ENCODE measurements at places on chromosomes 6 and 20.

DNA sequence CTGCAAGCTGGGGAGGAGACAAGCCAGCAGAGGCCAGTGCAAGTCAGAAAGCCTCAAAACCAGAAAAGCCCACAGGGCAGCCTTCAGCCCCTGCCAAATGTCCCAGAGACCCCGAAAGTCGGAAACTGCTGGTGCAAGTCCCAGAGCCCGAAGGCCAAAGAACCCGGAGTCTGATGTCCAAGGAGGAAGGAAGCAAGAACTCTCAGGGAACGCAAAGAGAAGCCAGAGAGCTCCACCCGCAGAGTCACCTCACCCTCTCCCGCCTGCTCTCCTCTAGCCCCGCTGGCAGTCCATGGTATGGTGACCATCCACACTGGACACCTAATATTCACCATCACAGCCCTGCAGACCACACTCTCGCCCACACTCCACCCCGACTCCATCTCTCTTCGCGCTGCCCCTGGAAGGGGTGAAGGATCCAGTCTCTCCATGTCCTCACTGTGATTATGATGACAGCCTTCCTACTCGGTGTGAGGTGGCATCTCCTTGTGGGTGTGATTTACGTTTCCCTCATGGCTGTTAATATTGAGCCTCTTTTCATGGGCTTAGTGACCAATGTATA, 10.6 kb downstream of the ULBP3 start:
- no peak for DNase-seq

- DNase-seq, result no peak
Observed at GRCh38 chr6:151652325-151652724, 155.2 kb upstream of the ESR1 start.

DNA sequence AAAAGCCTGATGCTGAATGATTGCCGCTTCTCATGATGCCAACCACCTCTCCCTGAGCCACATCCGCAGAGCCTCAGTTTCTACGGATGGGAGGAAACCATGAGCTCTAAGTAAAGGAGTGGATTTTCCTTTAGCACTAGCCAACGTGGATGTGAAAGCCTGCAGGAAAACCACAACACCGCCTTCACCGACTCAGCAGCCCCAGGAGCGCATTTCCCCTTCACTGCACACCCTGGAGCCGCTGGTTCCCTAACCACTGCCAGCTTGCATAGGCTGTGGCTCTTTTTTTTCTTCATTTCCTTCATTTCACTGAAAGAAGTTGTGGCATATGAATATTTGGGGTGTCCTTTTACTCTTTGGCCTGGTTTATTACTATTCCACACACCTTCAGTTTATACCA, 50.5 kb upstream of the SSTR4 start:
- DNase-seq, result no peak

- no peak for DNase-seq
Observed at GRCh38 chr6:137570393-137570792, 76.2 kb upstream of the OLIG3 start.

DNA sequence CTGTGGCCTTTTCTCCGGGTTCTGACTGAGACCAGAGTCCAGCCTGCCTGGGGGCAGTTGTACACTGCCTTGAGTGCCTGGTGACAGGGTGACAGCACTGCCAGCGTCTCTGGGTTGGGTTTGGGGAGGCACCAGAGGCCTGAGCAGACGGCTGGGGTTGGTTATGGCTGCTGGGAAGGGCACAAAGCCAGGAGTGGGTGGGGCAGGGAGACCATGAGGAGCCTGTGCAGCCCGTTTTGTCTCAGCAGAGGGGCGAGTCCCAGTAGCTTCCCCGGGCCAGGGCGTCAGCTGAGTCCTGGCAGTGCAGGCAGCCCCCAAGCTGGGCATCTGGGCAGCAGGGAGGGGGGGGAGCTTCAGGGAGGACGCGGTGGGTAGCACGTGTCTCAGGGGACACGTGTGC, 15.3 kb upstream of the SULF2 start:
- no peak for DNase-seq

DNA sequence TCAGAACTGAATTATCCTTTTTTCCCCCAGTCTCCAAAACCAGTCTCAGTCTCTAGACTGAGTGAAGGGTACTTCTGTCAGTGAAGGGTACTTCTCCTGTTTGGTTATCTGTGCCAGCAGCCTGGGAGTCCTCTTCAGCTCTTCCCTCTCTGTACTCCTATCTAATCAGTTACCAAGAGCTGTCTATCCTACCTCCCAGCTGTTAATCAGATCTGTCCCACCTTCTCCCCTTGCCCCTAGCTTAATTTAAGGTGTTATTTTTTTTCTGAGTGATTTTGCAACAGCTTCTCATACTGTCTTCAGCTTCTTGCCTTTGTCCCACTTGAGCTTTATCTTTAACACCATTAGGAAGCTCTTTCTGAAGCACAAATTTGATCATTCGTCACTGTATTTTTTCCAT, 491.9 kb upstream of the SOX4 start:
- DNase-seq, result no peak

DNA sequence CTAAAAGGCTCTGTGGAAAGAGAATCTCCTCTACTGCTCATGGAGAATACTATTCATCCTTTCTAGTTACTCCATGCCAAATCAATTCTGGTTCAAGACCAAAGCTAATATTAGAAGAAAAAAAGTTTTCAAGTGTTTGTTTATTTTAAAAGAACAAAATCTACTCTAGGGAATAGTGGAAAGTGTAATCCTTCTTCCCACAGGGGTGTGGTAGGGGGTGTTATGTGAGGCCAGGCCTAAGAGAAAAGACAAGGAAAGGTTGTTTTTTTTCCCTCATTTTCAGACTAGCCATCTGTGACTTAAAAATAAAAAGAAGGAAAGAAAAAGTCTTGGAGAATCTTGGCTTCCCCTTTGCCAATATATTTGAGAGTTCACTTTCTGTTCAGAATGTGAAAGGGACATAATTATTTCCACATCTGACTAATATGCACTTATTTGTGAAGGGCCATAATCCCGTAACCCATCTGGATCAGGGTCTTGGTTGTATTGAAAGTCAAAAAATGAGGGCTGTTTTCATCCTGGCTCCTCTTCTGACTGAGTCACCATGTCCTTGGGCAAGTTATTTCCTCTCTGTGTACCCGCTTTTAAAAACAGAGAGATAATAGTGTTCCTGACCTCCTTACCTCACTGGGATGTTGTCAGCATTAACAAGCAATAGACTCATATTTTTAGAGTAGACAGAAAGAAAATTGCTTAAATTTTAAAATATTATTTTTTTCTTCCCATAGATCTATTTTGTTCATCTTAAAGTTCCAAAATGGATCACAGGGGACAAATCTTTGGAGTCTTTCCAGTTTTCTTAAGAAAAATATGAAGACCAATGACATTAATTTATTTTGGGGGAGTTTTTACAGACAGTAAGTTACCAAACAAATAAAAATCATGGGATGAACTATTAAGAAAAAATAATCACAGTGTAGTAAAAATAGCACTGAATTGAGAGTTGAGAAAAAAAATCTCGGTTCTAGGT, 233.7 kb downstream of the IBTK start:
- no peak for DNase-seq

- no peak for DNase-seq
Observed at GRCh38 chr6:47715782-47716181, 17.4 kb downstream of the ADGRF4 start.

All from HS-27A (cell line).